Epithelial cell of proximal tubule (primary cell): ENCODE measurements at places on chromosomes 7 and 10. TPM values are rescaled to one million over a fixed set of nuclear protein-coding genes. Genes with fewer than 3 reads are reported as not detected.

- DNase-seq: no peak
Observed at GRCh38 chr7:38427279-38427955, 154.0 kb upstream of the TARP start.

DNA sequence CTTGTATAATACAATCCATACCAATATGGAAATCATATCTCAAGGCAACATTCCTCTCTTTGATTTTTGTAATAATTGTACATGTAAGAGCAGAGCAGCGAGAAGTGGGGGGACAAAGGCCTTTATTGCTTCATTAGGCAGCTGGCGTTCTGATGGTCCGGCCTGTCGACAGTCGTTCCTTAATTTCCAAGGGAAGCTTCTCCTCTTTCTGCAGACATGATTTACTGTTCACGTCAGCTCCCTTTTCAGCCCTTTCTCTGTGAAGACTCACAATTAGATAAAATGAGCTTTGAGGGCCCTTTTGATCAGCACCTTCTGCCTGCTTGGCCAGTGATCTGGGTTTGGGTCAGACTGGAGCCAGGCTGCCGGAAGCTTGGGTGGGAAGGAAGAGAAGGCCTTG, 65.6 kb upstream of the CTBP2 start:
- no peak for DNase-seq

WDR86 gene
- total RNA-seq: 0.07 and 3.1 TPM in 2 replicates

RPP30 gene
- total RNA-seq: 52.8 and 65.3 TPM in 2 replicates

SRGN gene
- 8.5 and 121 TPM in 2 replicates for total RNA-seq
